ENCODE measurements at places on chromosomes 16 and 17.

DNA sequence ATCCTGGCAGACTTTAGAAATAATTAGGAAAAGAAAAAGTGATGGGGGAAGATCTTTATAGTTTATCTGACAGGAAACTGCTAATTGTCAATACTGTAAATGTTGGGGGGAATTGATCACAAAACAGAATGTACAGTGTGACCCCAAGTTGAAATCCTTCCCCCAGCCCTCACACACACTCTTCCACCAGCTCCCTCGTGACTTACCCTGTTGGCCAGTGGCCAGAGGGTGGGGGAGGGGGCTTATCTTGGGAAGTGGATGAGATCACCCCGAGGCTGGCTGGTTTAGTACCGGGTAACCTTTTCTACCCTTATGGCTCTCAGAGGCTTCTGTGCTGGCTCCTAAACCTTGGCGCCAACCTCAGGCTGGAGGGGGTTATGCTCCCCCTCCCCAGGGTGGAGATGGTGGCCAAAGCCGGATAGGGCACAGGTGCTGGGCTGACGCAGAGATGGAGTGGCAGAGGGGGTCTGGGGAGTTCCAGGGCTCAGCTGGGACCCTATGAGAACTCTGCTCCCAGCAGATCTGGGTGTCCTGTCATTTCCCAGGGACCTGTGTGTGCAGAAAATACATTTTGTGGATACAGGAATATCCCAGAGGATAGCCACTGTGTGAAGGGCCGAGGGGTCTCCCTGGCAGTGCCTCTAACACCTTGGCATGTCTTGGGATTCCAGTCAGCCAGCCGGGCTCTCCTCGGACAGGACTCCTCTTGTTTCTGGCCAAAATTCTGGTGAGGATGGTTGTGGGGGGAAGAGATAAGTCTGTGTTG is 18.6 kb downstream of the CDH16 start:
- no peak for DNase-seq

DNA sequence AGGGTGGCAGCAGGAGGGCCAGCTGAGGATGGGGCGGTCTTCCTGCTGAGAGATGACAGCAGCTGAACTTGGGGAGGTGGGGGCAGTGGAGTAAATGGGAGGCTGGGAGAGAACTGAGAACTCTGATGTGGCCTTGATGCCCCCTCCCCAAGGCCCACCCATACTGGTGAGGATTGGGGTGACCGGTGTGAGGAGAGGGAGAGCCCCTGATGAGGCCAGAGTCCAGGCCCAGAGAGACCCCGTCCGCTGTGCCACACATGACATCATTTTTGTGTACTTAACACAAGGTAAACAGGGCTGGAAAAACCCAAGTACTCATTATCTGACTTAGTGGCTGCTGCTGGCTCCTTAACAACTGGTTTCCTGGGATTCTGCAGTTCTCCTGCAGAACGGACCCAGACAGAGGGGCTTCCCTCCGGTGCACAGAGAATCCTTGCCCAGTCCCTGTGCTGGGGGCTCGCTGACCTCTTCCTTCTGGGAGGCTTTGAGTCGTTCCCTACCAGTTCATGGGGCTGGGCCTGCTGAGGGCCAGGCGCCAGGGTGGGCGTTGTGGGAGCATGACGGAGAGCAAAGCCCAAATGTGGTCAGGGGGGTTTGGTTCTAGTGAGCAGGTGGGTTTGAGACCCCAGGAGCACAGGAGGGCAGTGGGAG is 207.6 kb downstream of the RAB11FIP4 start:
- no peak for DNase-seq

- peak; percentile 95 for DNase-seq
Observed at GRCh38 chr16:3158510-3159314, 23.9 kb downstream of the ZNF213 start.

DNA sequence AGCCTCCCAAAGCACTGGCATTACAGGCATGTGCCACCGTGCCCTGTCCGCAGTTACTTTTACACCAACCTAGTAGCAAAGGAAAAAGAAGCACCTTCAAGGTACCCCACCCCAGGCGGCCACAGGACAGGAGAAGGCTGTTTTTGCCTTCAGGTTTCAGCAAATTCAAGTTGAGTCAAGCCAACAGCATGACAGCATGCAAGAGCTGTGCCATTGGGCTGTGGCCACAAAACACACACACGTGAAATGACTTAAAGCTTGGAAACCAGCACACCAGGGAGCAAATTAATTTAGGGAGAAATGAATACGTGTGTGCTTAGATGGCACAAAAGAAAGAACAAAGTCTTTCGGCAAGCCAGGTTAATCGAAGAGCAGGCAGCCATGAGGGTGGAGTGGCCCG is 39.7 kb downstream of the ERCC4 start:
- DNase-seq, result no peak

- no peak for DNase-seq
Observed at GRCh38 chr17:6996256-6997011, 585 bp downstream of the ALOX12 start.

- DNase-seq, result no peak
Observed at GRCh38 chr17:20028443-20028842, 19.3 kb downstream of the SPECC1 start.

GRCh38 chr16:52515068-52515671 is 31.8 kb downstream of the TOX3 start:
- DNase-seq, result no peak

- DNase-seq, result no peak
Observed at GRCh38 chr16:58495521-58496331, 4.2 kb upstream of the NDRG4 start.

DNA sequence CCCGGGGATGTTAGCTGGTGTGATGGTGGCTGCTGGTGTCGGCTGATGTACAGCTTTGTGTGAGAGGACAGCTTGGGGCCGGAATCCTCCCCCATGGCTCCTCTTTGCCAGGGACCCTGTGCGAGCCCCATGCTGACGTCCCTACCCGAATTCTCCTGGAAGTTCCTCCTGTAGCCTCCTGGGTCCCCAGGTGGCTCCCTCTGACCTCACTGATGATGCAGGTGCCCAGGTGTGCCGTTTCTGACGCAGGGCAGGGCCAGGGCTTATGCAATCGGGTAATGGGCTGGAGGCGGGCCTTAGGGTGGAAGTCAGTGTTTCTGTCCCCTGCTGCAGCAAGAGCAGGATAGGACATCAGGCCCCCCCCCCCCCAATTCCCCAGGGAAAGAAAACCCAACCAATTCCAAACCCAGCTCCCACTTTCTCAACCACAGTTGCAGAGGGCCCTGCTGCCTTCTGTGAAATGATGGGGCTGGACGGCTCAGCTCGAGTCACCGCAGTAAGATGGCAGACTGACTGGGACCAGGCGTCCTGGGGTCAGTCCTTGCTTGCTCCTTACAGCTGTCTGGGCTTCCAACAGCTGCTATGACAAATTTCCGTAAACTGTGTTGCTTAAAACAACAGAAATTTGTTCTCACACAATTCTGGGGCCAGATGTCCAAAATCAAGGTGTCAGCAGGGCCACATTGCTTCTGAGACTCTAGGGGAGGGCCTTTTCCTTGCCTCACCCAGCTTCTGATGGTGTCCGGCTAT is 139.0 kb upstream of the PLCG2 start:
- no peak for DNase-seq
